ENCODE measurements at places on chromosomes 3 and 15.

GRCh38 chr3:64489361-64490044 is 198.3 kb downstream of the ADAMTS9 start:
- no peak for DNase-seq

GRCh38 chr3:28781053-28781452 is 432.4 kb upstream of the AZI2 start:
- DNase-seq, result no peak

DNA sequence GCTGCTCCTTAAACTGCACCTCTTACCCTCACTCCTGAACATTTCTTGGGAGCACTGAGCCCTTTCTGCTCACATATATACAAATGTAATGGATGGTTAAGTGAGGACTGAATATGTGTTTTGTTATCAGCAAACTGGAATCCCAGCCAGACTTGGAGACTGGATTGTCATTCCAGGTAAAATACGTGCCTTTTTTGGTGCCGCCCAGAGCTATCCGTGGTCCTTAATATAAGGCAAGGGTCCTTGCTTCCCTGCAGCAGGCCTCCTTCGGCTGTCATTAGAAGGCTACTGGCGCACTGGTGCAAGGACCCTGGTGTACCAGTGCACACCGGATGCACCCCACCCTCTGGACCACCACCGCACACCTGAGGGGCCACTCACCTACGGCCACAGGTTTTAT is 1.1 kb upstream of the GABRB3 start:
- no peak for DNase-seq

GRCh38 chr3:58526515-58526957 is 10.5 kb downstream of the ACOX2 start:
- no peak for DNase-seq

DNA sequence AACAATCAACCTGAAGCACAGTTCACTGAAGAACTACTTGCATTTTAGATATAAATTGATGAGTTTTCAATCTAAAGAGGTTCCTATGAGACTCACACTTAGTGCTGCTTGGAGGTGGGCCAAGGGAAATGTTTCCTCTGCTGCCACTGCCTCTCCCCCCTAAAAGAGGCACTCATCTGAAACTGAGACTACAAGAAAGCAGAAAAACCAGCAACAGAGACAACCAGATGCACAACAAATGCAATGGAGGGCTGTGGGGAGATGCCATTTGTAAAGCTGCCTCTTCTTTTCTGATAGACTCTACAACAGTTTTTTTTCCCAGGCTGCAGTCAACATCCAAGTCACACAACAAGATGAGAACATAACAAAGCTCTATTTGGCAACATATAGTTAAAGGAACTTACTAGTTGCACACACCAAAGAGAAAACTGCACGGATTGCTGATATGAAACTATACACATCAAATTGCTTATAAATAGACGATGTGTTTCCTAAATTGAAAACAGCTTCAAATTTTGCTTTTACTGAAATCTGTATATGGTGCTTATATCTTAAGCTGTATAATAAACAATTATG is 11.0 kb downstream of the TSPAN3 start:
- no peak for DNase-seq

- DNase-seq, result no peak
These were observed 298.5 kb upstream of the PPP2R3A start for GRCh38 chr3:135667061-135667460.

GRCh38 chr3:99126316-99126715 is 224.8 kb upstream of the DCBLD2 start:
- no peak for DNase-seq

GRCh38 chr3:62436785-62437184 is 63.4 kb upstream of the FEZF2 start:
- no peak for DNase-seq

GRCh38 chr15:75234191-75234810 is 23.8 kb upstream of the GOLGA6C start:
- DNase-seq, result no peak

GRCh38 chr3:197564097-197564843 is 8.5 kb upstream of the BDH1 start:
- no peak for DNase-seq

DNA sequence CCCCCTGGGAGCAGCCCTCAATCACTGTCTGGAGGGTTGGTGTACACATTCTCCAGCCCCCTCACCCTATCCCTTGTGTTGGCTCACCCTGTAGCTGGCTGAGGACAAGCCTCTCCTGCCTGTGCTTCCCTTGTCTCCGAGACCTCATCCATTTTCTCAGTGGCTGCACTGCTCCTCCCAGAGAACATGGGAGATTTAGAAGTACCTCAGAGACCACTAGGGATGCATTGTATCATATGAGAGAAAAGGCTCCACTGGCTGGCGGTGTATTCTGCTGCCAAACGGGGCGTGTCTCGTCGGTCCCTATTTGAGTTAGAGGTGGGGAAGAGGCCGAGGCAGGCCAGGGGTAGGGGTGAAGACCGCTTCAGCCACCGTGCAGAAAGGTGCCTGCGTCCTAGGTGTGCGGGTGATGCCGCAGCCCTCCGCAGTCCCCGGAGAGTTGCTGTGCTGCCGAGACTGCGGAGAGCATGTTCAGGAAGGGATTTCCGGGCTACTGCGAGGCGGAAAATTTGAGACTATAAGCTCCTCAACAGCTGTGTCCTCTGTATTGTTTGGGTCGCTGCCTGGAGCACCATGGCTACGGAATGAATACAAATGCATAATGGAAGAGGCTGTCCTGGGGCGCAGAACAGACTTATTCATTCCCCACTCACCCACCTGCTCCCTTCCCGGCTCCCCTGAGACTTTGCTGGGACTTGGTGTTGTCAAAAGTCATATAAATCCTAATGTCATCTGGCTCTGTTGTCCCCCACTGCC is 43.8 kb downstream of the SPSB4 start:
- DNase-seq, result no peak

DNA sequence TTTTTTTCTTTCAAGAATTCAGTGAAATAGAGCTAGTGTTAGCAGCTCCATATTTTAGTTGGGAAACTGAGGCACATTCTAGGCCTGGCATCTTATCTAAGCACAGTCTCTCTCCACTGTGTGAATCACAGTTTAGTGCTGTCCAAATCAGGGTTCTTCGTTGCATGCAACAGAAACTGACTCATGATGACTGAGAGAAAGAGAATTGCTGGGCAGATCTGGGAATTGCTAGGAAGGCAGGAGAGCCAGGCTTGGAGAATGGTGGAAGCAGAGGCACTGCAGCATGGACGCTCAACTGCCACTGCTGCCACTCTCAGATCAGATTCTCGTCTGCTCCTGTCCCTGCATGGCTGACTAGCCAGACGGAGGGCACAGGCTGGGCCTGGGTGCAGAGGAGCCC is 40.7 kb upstream of the CHST2 start:
- no peak for DNase-seq

DNA sequence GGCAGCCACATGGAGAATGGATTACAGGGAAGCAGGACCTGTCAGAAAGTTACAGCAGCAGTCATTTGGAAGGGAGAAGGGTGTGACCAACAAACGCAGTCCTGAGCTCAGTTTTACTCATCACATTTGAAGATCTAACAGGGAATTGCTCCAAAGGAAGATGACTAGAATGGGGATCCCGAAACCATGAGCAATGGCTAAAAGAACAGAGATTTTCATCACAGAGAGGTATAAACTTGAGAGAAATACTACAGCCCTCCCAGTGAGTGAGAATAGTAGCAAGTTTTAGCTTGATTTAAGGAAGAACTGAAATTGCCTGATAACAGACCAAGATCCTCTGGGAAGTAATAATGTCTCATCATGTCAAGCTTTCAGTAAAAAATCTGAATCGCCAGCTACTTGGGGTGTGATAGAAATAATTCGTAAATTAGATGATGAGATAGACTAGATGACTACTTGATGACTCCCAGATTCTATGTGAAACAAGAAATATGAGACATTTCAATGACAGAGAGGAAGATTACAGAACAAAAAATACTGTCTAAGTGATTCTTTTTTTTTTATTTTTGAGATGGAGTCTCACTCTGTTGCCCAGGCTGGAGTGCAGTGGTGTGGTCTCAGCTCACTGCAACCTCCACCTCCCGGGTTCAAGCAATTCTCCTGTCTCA is 16.9 kb downstream of the CD47 start:
- no peak for DNase-seq

- no peak for DNase-seq
These were observed 614.6 kb upstream of the TBL1XR1 start for GRCh38 chr3:177811835-177812234.

GRCh38 chr15:34336991-34337556 is 507 bp downstream of the SLC12A6 start:
- peak; percentile 31 for DNase-seq

DNA sequence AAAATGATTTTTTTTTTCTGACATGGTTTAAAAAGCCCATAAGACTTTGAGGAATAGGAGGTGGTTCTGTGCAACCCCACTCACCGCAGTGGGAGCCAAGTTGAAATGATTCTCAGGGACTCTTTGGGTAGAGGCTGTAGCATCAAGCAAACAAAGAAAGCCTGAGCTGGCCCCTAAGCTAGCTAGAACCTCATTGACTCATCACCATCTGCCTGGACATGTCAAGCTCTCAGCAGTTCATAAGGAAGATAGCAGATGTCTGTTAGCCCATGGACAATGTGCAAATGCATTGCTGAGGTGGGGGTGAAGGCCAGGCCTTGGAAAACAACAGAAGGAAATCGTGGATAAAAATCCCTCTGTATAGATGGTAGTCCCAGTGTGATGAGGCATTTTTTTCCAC is 234.8 kb downstream of the NR2F2 start:
- DNase-seq, result no peak

GRCh38 chr3:128547368-128547987 is 54.5 kb upstream of the GATA2 start:
- DNase-seq, result no peak

Measured in CD4-positive, alpha-beta T cell treated with Interleukin-6 at 100 ng/mL for 8 hours (primary cell).